HFFc6 (cell line): ENCODE measurements at places on chromosomes 13 and 19. TPM values are rescaled to one million over a fixed set of nuclear protein-coding genes. Genes with fewer than 3 reads are reported as not detected.
A peak's percentile ranks its signal among the peaks of the same experiment; 100 is the strongest.

Gene PDE4A
- 10.1 and 20.5 TPM in 2 replicates for total RNA-seq

Gene RUBCNL
- total RNA-seq, result not detected in 3 replicates

Gene DAND5
- not detected in 3 replicates for total RNA-seq

Gene PRSS57
- not detected in 2 replicates for total RNA-seq

Gene PTGER1
- total RNA-seq, result 0.58 to 4.6 TPM (median 3.8 TPM) in 3 replicates

Gene POLR1D
- total RNA-seq, result 67.6 to 81.6 TPM (median 77.6 TPM) in 3 replicates

DNA sequence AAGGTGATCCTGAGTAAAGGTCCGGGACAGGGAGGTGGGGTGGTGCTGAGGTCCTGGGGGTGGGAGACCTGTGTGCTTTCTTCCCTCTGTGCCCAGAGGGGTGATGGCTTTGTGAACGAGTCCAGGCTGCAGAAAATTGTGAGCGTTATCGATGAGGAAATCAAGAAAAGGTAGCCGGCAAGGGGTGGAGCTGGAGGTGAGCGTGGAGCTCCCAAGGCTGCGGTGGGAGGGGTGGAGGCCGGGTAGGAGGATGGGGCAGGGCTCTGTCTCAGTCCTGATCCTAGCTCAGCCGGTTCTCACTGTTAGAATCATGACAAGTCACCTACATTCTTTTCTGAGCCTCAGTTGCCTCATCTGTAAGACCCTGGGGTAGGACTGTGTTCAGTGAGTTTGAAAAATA lies 4.0 kb downstream of the SELENOV start:
- H3K4me1 ChIP-seq, result no peaks in the 10 kb centered on the region
- 0 out of 2 replicates have a peak, but pooled peaks cover 4% of the 10 kb centered on the region for H3K36me3 ChIP-seq
- H3K27me3 ChIP-seq, result peaks cover 36% of the 10 kb centered on the region

- H3K36me3 ChIP-seq, result no peaks in the 10 kb centered on the region
- H3K27ac ChIP-seq, result no peak overlapping the region
- DNase-seq, result no peak
- H3K27me3 ChIP-seq, result peaks cover 18% of the 10 kb centered on the region
Observed at GRCh38 chr13:51282322-51282721, 57.2 kb upstream of the SERPINE3 start.

GRCh38 chr19:13583753-13584152 lies 77.5 kb upstream of the CACNA1A start:
- H3K27me3 ChIP-seq, result peaks cover 20% of the 10 kb centered on the region
- H3K36me3 ChIP-seq, result no peaks in the 10 kb centered on the region
- H3K4me1 ChIP-seq, result peaks cover 11% of the 10 kb centered on the region; the same call in 1 of the 2 replicates
- no peak overlapping the region for H3K27ac ChIP-seq

DNA sequence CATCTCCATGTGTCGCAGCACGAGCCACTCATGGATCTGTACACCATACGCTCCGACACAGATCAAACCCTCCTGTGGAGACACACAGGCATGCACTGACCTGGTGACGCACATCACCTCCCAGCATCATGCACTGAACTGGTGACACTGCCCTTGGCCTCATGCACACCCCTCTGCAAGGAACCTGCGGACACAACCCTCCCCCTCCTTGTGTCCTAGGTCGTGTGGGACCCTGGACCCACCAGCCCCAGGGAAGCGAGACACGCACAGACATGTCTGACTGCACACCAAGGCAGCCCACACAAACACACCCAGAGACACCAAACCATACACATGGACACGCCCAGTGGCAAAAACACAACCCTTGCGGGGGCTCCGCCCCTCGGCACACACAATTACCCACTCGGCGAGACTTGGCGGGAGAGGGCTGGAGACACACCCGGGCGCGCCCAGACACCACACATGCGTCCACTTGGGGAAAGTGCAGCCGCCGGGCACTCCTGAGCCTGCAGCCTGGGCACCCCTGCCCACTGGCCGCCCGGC lies 2.0 kb upstream of the KCNN4 start:
- no peak for DNase-seq
- no peaks in the 10 kb centered on the region for H3K36me3 ChIP-seq
- H3K4me3 ChIP-seq, result no peak overlapping the region
- no peaks in the 10 kb centered on the region for H3K27me3 ChIP-seq
- H3K27ac ChIP-seq, result no peak overlapping the region
- peaks cover 58% of the 10 kb centered on the region for H3K4me1 ChIP-seq

GRCh38 chr19:872266-872951 lies 12.9 kb downstream of the CFD start:
- peak; percentile 74 for DNase-seq
- H3K36me3 ChIP-seq, result peaks cover 10% of the 10 kb centered on the region
- H3K4me1 ChIP-seq, result peaks cover 16% of the 10 kb centered on the region
- peaks cover 9% of the 10 kb centered on the region for H3K27me3 ChIP-seq
- peak overlapping the region; percentile 56 for H3K27ac ChIP-seq
- H3K4me3 ChIP-seq, result peak overlapping the region; percentile 64

DNA sequence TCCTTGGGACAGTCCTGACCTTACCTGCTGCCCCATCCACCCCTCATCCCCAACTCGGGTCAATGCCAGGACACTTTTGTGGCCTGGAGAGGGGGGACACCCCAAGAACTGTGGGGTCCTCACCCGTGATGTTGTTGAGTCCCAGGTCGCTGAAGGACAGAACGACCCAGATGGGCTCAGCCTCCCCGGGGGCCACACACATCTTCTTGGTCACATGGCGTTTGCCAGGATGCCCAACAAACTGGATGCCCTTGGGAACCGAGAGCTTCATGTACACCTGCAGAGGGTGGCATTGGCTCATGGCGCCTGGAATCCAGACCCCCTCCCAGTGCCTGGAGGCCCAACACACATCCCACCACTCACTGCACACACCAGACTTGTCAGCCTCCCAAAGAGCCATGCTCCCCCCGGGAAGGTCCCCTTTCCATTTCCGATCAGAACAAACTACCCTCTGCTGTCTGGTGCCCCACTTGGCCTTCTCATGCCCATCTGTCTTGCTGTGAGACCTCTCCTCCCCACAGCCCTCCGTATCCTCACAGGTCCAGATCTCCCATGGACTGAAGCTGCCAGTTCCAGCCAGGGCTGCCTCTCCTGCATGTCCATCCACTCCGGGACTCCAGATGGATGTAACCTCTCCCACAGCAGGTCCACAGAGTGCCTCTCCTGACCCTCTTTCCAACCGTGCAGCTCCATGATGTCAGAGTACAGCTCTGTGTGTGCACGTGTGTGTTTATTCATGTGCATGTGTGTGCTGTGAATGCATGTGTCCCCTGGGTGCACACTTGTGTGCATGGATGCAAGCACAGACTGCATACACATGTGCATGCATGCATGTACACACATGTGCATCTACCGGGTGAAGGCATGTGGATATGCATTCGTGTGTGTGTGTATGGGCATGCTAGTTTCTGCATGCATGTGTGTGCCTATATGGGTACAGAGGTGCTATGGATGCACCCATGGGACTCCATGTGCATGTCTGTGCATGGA lies 58.4 kb downstream of the F2RL3 start:
- no peak overlapping the region for H3K27ac ChIP-seq
- H3K4me3 ChIP-seq, result no peak overlapping the region
- peaks cover 16% of the 10 kb centered on the region for H3K27me3 ChIP-seq
- no peaks in the 10 kb centered on the region for H3K36me3 ChIP-seq
- H3K4me1 ChIP-seq, result no peaks in the 10 kb centered on the region

DNA sequence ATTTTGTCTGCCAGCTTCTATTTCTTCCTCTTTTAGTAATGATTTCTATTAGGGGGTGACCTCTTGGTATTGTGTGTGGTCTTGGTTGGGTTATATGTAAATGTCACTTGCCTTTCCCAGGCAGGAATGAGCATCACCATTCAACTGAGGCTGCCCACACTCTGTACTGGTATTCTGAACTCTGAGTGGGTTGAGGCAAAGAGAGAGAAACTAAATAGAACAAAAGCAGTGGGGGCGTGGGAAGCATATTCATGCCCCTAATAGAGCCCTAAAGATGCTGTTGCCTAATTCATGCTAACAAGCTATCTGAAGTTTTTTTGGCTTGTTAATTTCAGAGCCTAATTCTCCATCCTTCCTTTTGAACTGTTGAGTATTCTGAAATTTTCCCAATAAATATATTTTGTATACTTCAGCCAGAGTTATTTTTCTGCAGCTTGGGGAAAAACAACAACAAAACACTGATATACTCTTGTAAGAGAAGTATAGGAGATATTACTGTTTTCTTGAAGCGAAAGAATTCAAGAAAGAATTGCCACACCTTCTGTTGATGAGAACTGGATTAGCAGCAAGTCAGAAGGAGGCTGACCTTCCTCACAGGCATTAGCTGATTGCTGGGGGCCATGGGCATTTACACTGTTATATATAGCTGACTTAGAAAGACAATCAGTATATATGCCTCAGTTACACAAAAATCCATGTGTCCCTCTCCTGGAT lies 315.8 kb upstream of the KLF12 start:
- no peaks in the 10 kb centered on the region for H3K36me3 ChIP-seq
- H3K27me3 ChIP-seq, result peaks cover 4% of the 10 kb centered on the region
- no peak overlapping the region for H3K27ac ChIP-seq
- no peak overlapping the region for H3K4me3 ChIP-seq

GRCh38 chr13:99596180-99596579 lies 94.9 kb downstream of the TM9SF2 start:
- H3K4me1 ChIP-seq, result no peaks in the 10 kb centered on the region
- H3K36me3 ChIP-seq, result no peaks in the 10 kb centered on the region
- no peak overlapping the region for H3K27ac ChIP-seq

DNA sequence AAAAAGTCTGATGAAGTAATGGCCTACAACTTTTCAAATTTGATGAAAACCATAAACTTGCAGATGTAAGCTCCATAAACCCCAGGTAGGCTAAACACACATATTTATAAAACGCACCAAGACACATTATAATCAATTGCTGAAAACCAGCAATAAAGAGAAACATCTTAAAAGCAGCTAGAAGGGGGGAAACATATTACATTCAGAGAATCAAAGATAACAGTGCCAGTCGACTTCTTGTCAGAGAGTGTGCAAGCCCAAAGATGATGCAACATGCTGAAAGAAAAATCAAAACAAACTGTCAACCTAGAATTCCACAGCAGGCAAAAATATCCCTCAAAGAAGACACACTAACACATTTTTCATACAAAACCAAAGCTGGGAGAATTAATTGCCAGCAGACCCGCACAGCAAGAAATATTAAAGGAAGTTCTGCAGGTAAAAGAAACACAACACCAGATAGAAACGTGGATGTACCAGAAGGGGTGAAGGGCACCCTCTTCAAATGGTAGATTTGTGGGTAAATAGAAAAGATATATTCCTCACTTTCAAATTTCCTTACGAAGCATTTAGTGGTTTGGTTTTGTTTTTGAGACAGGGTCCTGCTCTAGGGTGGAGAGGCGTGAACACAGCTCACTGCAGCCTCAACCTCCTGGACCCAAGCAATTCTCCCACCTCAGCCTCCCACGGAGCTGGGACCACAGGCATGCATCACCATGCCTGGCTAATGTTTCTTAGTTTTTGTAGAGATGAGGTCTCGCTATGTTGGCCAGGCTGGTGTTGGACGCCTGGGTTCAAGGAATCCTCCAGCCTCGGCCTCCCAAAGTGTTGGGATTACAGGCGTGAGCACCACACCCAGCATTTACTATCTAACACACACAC lies 16.5 kb upstream of the ATP1A3 start:
- H3K27ac ChIP-seq, result no peak overlapping the region
- DNase-seq, result no peak
- H3K36me3 ChIP-seq, result no peaks in the 10 kb centered on the region
- H3K27me3 ChIP-seq, result peaks cover 12% of the 10 kb centered on the region
- peaks cover 12% of the 10 kb centered on the region for H3K4me1 ChIP-seq

DNA sequence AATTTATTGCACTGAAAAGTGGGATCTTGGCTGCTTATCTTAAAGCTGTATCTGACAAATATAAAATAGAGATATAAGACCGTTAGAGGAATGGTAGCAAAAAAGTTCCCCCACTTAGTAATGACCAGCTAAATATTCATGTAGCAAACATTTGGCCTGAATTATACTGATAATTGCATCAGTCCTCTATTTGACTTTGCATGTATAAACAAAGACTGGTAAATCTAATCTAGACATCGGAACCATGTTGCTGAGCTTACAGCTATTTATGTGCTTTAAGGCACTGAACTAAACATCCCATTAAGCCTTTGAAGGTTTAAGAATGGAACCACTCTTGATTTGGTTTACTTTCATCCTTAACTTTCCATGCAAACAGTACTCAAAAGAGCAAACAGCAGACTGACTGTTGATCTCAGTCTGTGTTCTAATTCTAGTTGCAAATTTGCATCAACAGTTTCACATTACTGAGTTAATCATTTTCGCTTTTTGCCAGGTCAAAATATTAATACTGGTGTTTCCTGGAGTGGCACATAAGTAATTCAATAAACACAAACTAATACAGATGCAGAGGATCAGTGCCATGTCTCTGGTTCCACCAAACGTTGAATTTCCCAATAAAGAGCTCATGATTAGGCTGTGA lies 203.5 kb upstream of the HTR2A start:
- peaks cover 29% of the 10 kb centered on the region; the same call in 1 of the 2 replicates for H3K4me1 ChIP-seq
- H3K4me3 ChIP-seq, result no peak overlapping the region
- H3K27me3 ChIP-seq, result no peaks in the 10 kb centered on the region

GRCh38 chr19:14381689-14382474 lies 638 bp downstream of the ADGRE5 start:
- peak; percentile 33 for DNase-seq
- peaks cover 11% of the 10 kb centered on the region for H3K27me3 ChIP-seq
- peaks cover 56% of the 10 kb centered on the region for H3K4me1 ChIP-seq

- H3K27ac ChIP-seq, result no peak overlapping the region
- peaks cover 6% of the 10 kb centered on the region; the same call in 1 of the 2 replicates for H3K4me1 ChIP-seq
- DNase-seq, result no peak
- peaks cover 18% of the 10 kb centered on the region for H3K27me3 ChIP-seq
- no peaks in the 10 kb centered on the region for H3K36me3 ChIP-seq
- H3K4me3 ChIP-seq, result no peak overlapping the region
Observed at GRCh38 chr13:74424455-74424854, 290.3 kb upstream of the KLF12 start.

- H3K27ac ChIP-seq, result no peak overlapping the region
- peaks cover 2% of the 10 kb centered on the region; the same call in 1 of the 2 replicates for H3K27me3 ChIP-seq
- no peak for DNase-seq
- H3K4me1 ChIP-seq, result no peaks in the 10 kb centered on the region
- no peak overlapping the region for H3K4me3 ChIP-seq
Observed at GRCh38 chr13:67048084-67048820, 181.9 kb downstream of the PCDH9 start.

DNA sequence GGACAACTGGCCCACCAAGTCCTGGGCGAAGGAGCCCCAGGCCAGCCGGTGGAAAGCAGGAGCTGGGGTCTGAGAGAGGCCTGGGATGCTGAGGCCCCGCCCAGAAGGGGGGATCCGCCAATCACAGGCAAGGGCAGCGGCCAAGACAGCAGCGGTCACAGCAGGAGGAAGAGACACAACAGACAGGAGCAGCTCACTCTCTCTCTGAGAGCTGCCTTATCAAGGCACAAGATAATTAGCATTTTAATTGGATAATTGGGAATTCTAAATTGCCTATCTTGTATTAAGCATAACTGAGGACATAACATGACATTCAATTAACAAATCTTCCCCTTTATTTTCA lies 46.2 kb downstream of the CEBPG start:
- H3K27ac ChIP-seq, result no peak overlapping the region
- no peak overlapping the region for H3K4me3 ChIP-seq
- peaks cover under 1% of the 10 kb centered on the region; the same call in 1 of the 2 replicates for H3K27me3 ChIP-seq
- no peaks in the 10 kb centered on the region for H3K4me1 ChIP-seq
